ENCODE measurements at places on chromosomes 5 and 9.
A peak's percentile ranks its signal among the peaks of the same experiment; 100 is the strongest.

DNA sequence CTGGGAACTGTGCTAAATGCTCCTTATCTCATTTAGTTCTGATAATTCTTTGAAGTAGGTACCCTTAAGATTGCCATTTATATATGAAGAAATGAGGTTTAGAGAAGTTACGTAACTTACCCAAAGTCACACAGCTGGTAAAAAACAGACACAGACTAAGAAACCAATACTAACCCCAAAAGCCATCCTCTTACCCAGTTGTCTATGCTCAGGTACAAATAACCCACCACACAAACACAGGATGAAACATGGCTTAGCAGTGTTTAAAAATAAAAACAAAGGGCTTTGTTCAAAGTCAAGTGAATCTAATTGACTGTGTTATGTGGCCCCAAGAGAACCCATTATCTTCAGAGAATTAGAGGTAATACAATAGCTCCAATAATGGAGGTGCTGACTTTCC is 37.0 kb upstream of the IL7R start:
- DNase-seq: no peak

DNA sequence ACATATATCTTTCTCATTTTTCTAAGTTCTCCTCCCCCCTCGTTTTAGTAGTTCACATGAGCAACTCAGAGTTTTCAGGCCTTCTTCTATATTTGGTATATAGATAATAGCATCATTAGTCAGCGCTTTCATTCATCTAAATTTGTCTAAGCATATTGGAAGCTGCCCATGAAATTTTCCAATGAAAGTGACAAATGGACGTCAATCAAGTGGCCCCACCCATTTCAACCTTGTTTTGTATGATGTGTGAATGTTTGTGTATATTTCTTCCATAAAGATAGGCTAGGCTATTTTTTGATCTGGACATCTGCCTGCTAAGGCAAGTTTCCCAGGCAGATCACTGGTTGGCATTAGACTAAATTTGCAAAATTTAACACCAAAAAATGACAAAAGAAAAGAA is 104.0 kb upstream of the SSBP2 start:
- no peak for DNase-seq

GRCh38 chr5:40029711-40030495 is 605.1 kb upstream of the DAB2 start:
- DNase-seq: no peak

GRCh38 chr5:138459311-138459933 is 5.9 kb upstream of the EGR1 start:
- no peak for DNase-seq

- no peak for DNase-seq
These were observed 39.3 kb upstream of the CDC42SE2 start for GRCh38 chr5:131224387-131225201.

DNA sequence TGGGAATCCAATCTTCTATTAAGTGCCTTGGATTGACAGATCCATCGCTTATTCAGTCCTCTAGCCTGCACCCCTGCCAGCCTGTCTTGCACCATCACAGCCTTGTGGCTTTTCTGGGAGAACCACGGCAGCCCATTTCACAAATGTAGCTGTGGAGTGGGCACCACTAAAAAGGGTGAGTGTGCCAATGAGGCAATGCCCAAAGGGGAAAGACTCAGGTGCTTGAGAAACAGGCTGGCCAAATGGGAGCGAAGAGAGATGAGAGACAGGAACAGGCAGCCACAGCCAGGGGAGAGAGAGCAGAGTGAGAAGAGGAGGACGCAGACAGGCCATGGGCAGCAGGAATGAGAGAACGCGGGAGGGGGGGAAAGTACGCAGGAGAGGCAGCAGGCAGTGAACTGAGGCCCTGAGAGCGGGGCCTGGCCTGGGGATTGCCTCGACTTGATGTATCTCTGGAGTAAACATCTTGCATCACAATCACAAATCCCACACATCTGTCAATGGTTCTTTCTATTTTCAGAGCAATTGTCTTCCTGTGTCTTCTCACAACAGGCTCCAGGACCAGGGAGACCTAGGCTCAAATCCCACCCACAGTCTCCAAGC is 173.1 kb downstream of the SYK start:
- no peak for DNase-seq

GRCh38 chr5:175696139-175696854 is 38.4 kb downstream of the HRH2 start:
- peak; percentile 59 for DNase-seq

DNA sequence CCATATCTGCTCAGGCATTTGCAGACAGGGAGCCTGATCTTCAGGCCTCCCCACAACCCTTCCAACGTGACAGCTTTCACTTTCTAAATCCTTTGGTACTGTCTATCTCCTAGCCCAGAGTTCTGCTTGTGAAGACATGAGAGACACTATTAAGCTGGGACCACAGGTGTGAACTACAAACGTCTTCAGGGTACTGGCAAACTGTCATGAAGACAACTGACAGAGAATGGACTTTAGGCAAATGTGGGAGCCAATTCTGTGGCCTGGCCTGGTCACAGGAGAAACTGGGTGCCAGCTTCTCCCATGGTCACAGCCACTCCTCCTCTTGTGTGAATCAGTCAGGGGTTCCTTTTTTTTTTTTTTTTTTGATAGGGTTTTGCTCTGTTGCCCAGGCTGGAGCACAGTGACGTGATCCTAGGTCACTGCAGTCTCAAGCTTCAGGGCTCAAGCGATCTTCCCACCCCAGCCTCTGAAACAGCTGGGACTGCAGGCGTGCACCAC is 10.4 kb downstream of the TRIM14 start:
- no peak for DNase-seq

DNA sequence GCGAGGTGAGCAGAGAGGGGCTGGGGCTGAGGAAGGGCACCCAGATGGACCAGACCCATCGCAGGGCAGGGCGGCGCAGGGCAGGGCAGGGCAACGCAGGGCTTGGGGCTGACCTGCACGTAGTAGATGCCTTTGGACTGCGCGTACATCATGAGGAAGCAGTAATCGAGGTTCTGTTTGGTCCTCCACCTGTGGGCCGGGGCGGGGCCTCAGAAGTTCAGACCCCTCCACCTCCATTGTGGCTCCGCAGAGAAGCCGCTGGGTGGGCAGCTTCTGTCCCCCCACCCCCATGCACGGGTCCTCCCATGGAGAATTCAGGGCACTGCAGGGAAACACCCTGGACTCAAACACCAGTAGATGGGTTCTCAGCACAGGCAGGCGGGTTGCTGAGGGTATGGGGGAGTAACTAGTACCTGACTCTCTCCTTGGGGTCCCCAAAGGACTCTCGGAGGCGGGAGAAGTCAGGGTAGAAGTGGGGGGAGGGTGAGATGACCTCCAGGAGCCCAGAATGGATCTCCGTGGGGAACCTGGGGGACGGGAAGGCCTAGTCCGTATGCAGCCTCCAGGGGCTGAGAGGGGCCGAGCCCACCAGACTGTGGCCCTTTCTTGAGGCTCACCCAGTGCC is 6.4 kb downstream of the LTC4S start:
- no peak for DNase-seq

DNA sequence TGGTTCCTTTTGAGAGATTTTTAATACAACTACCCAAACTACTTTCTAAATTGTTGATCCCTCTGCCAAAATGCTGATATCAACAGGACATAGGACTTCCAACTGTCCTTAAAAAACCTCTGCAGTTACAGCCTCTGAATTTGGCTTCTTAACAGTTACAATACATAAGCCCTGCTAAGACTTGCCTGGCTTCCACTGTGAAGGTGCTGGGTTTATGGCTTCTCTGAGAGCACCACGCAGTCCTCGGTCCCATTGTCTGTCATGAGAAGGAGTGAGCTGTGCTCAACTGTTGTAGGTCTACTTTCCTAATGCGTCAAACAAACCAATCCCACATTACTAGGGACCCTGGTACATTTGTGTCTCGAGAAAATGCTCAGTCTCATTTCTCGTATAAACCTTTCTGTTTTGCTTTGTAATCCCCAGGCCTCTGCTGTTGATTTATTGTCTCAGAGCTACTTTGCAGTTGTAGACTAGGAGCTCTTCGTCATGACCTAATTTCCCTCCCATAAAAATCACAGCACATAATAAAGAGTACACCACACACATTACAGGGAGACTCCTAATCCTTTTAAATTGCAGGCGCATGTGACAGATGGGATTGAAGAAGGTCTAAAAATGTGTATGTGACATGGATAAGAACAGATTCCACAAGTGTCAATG is 274.9 kb downstream of the NR3C1 start:
- no peak for DNase-seq

GRCh38 chr5:179872828-179873575 is 14.4 kb upstream of the MRNIP start:
- DNase-seq: no peak

DNA sequence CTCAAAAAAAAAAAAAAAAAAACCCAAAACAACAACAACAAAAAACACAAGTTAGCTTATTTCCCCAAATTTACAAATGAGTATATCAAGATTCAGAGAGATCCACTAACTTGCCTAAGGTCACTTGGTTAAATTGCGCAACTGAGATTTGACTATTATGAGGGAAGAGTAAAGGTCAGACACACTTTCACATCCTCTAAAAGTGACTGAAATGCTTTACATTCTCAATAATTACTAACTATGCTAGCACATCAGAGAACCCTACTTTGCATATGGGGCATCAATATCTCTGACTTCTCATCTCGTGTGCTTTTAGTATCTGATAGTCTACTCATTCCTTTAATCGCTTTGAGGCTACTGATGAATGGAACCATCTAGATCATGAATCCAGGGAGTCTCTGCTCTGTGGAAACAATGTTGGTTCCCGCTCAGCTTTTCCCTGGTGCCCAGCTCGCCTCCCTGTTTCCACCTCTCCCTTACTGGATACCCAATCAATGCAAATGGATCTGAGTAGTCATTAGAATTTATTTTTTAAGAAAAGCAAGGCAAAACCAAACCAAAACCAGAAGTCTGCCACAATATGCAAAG is 182.1 kb upstream of the TRIM32 start:
- no peak for DNase-seq

- no peak for DNase-seq
These were observed 102.0 kb downstream of the PHF2 start for GRCh38 chr9:93678199-93679019.

GRCh38 chr5:1515921-1516571 is 7.7 kb downstream of the LPCAT1 start:
- DNase-seq: peak; percentile 43

GRCh38 chr5:101860563-101860962 is 435.5 kb downstream of the SLCO4C1 start:
- DNase-seq: no peak

- no peak for DNase-seq
These were observed 502.0 kb downstream of the NR2F1-AS1 start for GRCh38 chr5:93079046-93079445.

- no peak for DNase-seq
These were observed 35.5 kb downstream of the PDZD2 start for GRCh38 chr5:31674371-31674951.

DNA sequence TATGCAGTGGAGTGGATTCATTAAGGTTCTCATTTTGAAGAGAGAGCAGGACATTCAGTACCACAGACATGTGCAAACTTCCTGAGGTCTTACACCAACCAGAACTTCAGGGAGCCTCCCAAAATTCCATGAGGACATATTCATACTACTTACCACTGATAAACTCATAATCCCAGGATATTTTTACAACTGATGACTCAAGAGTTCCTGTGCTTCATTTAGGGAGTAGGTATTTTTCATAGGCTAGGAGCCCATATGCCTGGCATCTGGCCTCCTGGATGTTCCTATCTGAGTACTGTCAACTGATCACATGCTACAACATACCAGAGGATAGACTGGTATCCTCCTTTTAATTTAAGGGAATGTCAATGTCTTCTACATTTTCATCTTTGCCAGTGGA is 578.0 kb downstream of the EFNA5 start:
- peak; percentile 62 for DNase-seq
